Caudate nucleus (tissue), 63 donors: ENCODE measurements at places on chromosomes 5 and 9.

- no peak for DNase-seq
These were observed 8.6 kb upstream of the PRRC2B start for GRCh38 chr9:131385296-131385695.

GRCh38 chr9:91191411-91192380 lies 170.0 kb downstream of the AUH start:
- DNase-seq: no peak

DNA sequence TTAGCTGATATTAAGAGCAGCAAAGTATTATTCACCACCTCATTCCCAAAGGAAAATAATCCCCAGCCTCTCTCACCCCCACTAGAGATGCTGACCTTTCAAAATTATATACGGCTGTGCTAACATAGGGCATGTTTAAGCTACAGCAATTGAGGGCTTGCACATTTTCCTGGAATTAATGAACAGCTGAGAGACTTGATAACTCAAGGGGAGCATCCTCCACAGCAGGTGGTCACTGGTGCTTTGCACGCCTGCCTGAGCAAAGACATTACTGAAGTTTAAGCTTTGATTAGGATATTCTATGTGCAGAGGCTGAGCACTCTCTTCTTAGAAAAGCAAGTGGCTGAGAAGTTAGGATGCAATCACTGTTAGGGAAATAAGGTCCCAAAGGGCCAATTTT lies 230.9 kb downstream of the FAM114A2 start:
- DNase-seq: no peak

DNA sequence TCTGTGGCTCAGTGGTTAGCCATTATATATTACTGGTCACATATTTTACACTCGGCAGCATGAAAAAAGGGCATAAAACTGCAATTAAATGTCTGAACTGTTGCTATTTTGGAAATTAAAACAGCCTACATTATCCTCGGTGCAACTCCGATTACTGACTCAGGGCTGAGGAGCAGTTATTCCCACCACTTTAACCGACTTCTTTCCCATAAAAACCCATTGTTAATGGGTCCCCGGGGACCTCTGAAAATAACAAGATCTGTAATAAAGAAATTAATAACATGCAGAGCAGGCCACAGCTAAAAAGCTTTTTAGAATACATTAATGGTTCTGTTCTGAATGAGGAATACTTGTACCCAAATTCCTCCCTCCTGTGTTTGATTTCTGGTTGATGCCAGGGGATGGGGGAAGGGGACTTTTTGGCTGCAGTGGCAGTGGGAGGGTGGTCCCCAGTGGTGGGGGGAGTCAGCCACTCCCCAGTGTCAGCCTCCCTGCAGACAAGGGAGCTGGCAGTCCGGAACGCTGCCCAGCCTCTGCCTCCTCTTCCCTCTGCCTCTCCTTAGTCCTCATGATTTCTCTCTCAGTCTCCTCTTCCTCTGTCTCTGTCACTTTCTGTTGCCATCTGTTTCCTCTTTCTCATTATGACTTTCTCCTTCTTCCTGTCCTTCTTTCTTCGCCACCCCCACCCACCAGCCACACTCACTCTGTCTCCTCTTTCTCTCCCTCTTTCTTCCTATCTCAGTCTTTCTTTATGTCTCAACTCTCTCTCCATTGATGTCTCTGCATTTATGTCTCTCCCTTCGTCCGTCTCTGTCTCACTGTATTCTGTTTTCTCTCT lies 59.0 kb upstream of the ZBTB43 start:
- no peak for DNase-seq

DNA sequence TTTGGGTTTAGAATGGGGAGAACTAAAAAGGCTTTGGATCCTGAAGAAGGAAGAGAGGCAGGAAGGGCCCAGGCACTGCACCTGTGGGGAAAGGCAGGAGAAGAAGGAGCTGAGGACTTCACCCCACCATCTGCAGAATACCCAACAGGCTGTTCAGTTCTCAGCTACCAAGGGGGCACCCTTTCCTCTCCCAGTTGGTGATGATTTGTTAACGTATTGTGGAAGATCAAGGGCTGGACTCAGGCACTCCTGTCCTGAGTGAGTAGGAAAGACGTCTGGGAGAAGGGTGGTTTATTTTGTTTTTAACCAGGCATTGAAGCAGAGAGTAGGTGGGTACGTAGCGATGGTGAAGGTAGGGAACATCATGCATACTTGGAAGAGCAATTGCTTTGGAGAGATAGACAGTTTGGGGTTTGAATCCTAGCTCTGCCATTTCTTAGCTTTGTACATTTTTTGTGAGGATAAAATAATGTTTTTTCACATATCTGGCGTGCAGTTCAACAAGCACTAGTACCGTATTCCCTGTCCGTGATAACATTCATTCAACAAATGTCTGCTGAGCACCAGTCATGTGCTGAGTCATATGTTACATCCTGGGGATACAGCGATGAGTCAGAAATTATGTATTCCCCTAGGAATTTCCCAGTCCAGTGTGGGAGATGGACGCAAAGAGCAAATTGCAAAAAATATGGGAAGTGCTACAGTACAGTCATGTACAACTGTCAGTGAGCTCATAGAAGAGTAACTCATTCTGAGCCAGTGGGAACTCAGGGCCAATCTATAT lies 2.1 kb downstream of the MSANTD3 start:
- DNase-seq: no peak

DNA sequence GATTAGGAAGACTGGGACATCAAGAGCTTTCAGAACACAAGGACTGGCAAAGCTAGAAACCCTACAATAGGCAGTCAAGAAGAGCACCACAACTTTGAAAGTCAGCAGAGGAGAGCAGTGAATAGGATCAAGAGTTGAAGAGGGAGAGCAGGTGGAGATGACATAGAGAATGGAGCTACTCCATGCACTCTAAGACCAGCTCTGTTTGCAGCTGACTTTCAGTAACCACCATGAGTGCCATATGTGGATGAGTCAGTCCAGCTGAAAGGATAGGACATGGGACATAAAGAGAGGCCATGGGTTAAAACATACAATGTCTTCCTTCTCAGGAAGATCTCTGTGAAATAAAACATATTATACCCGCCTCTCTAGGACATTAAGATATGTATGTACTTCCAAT lies 289.1 kb upstream of the KLF4 start:
- no peak for DNase-seq

DNA sequence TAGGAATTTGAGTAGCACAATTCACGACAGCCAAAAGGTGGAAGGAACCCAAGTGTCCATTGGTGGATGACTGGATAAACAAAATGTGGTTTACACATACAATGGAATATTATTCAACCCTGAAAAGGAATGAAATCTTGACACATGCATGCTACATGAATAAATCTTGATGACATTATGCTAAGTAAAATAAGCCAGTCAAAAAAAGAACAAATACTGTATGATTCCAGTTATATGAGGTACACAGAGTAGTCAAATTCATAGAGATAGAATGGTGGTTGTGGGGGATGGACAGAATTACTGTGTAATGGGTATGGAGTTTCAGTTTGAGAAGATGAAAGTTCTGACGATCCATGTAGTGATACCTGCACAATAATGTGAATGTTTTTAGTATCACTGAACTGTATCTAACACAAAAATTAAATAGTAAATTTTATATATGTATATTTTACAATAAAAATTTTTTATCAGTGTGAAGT lies 117.7 kb upstream of the GNA14 start:
- no peak for DNase-seq

DNA sequence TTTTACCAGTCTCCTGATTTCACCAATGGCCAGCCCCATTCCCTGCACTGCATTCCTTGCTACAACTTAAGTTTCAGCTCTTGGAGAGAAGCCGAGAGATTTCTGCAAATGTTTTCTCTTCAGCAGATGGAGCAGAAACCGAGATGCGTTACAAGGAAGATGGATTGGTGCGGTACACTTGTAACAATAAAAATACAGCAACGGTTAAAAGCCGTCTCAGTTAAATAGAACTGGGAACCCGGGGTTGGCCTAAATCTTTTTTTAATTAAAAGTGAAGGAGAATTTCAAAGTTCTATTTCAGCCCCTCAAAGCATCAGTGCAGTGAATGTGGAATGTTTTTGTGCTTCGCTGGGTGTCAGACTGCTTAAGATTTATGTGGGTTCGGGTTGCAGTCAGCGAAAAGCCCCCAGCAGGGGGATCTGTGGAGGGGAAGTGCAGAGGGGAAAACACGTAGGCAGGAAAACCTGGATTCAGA lies 19.8 kb downstream of the BRINP1 start:
- no peak for DNase-seq

DNA sequence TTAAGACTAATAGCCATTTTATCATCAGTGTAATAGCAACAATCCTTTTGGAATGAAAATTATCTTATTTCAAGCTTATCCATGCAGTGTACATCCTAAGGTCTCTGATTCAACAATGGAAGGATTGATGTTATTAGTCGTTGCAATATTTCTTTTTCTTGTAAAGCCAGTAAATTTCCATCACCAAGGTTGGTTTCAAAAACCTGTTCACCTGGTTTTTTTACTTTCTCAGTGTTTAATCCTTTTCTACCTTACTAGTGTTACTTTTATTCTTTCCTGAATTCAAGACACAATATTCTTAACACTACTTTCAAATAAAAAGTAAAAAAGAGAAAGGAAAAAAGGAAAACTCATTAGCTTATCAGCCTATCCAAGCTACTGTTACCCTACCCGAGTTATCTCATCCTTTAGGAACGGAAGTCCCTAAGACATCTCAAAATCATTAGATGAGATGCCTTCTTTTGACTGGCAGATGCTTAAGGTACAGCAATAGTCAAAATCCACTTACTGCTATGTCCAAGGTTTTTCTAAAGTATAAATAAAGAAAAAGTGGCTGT lies 5.4 kb downstream of the ZFR start:
- no peak for DNase-seq

GRCh38 chr5:151663617-151664293 lies 23.0 kb downstream of the SPARC start:
- DNase-seq: no peak

GRCh38 chr5:110815916-110816605 lies 77.3 kb downstream of the SLC25A46 start:
- DNase-seq: no peak

GRCh38 chr5:99059685-99060084 lies 130.9 kb upstream of the CHD1 start:
- DNase-seq: no peak

- no peak for DNase-seq
These were observed 266.5 kb upstream of the EFNA5 start for GRCh38 chr5:107937204-107937603.

- no peak for DNase-seq
These were observed 650 bp downstream of the MRRF start for GRCh38 chr9:122265149-122265915.

DNA sequence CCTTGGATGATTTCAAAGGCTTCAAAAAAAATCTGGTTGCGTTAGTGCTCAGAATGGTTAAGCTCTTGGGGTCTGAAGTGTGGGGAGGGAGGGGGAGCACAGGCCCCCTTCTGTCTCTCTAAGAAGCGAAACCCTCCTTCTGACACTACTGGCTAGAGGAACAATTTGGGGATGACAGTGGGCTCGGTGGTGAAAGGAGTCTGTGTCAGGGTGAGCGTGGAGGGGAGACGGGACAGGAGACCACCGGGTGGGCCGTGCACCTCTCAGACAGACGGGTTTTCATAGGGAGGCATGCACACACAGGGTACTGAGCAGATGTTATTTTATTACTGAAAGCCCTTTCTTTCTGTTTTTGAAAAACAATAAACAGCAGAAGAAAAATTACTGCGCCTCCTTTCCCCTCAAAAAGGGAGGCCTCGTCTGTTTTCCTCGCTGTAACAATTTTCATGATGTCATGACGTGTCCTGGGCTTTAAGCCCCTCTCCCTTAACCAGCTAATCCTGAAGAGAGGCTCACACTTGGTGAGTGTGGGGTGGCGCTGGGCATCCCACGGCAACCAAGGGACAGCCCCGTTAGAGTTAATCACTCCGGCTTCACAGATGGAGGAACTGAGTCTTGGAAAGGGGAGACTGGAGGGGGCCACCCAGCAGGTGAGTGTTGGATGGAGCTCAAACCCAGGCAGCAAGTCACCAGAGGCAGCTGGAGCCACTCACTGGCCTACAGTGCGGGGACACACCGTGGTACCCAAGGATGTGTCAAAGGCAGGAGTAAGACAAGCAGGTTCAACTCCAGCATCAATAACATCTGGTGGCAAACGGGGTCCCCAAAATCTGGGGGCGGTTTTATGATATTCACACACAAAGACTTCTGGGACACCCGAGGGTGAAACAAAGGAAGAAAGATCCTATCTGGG lies 53.4 kb downstream of the PTCH1 start:
- DNase-seq: no peak
